ENCODE measurements at places on chromosomes 6 and 20.

- peaks cover 19% of the 10 kb centered on the region for H3K27me3 ChIP-seq
- no peaks in the 10 kb centered on the region for H3K36me3 ChIP-seq
- DNase-seq, result no peak
- H3K4me1 ChIP-seq, result no peaks in the 10 kb centered on the region
These were observed 41.3 kb downstream of the DST start for GRCh38 chr6:56601390-56601789.

GRCh38 chr6:22362361-22362760 is 65.5 kb upstream of the PRL start:
- H3K27me3 ChIP-seq, result no peaks in the 10 kb centered on the region
- no peak overlapping the region for H3K27ac ChIP-seq
- DNase-seq, result no peak

- H3K4me1 ChIP-seq, result no peaks in the 10 kb centered on the region
- DNase-seq, result no peak
- H3K36me3 ChIP-seq, result no peaks in the 10 kb centered on the region
- H3K27me3 ChIP-seq, result peaks cover 45% of the 10 kb centered on the region
These were observed 2.1 kb downstream of the WFDC8 start for GRCh38 chr20:45576995-45577394.

DNA sequence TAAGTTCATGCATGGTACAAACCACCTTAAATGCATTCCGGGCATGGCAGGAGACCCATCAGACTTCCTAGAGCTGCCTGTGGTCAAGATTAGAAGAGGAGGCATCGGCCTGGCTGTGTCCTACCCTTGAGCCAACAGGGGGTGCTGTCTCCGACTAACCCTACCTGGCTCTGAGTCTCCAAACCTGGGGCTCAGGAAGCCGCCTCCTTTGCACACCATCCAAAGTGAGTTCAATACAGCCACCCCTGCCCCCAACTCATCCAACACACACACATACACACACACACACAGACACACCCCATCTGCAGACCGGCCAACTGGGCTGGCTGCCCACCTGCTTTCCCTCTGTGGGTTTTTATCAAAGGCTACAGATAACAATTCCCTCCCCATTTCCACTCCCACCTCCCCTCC is 77.0 kb downstream of the JPH2 start:
- DNase-seq, result no peak
- H3K36me3 ChIP-seq, result peaks cover 5% of the 10 kb centered on the region
- H3K27me3 ChIP-seq, result peaks cover 62% of the 10 kb centered on the region
- no peak overlapping the region for H3K4me3 ChIP-seq
- no peak overlapping the region for H3K27ac ChIP-seq

GRCh38 chr6:35089935-35090505 is 51.1 kb downstream of the TCP11 start:
- peaks cover 13% of the 10 kb centered on the region for H3K36me3 ChIP-seq
- no peaks in the 10 kb centered on the region for H3K4me1 ChIP-seq
- no peak for DNase-seq
- no peak overlapping the region for H3K27ac ChIP-seq
- no peak overlapping the region for H3K4me3 ChIP-seq

- H3K4me3 ChIP-seq, result no peak overlapping the region
- peaks cover 10% of the 10 kb centered on the region for H3K27me3 ChIP-seq
- no peaks in the 10 kb centered on the region for H3K4me1 ChIP-seq
- no peaks in the 10 kb centered on the region for H3K36me3 ChIP-seq
- H3K27ac ChIP-seq, result no peak overlapping the region
These were observed 177.9 kb downstream of the COL9A1 start for GRCh38 chr6:70124882-70125545.

DNA sequence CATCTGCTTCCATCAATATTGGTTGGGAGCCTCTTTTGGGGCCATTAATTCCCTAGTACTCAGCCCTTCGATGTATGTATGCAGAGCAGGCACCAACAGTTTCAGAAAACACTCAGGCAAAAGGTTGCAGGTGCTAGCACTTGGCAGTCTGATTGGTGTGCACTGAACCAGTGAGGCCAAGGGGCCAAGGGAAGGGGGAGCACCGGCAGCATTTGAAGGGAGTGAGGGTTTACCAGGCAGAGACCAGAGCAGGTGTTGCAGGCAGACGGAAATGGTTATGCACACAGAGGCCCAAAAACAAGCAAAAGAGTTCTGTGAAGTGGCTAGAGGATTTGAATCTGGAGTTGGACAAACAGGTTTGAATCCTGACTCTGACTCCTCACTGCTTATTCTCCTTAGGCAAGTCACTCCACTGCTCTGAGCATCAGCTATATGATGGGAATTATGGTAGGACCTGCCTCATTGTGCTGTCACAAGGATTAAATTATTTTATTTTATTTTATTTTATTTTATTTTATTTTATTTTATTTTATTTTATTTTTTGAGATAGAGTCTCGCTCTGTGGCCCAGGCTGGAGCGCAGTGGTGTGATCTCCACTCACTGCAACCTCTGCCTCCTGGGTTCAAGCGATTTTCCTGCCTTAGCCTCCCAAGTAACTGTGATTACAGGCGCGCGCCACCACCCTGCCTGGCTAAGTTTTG is 58.1 kb upstream of the SHLD1 start:
- no peaks in the 10 kb centered on the region for H3K27me3 ChIP-seq
- H3K4me1 ChIP-seq, result no peaks in the 10 kb centered on the region
- no peaks in the 10 kb centered on the region for H3K36me3 ChIP-seq

- H3K4me1 ChIP-seq, result no peaks in the 10 kb centered on the region
- no peaks in the 10 kb centered on the region for H3K36me3 ChIP-seq
- H3K4me3 ChIP-seq, result no peak overlapping the region
- no peaks in the 10 kb centered on the region for H3K27me3 ChIP-seq
- DNase-seq, result no peak
These were observed 486.5 kb downstream of the RFPL4B start for GRCh38 chr6:112833581-112834131.

- H3K4me1 ChIP-seq, result peaks cover 34% of the 10 kb centered on the region
- peaks cover 2% of the 10 kb centered on the region for H3K36me3 ChIP-seq
- H3K27me3 ChIP-seq, result peaks cover 47% of the 10 kb centered on the region
These were observed 2.5 kb downstream of the KCNK5 start for GRCh38 chr6:39226639-39227329.

Data from T-helper 17 cell (primary cell).